ENCODE measurements at places on chromosomes 1 and 21.

- DNase-seq = no peak
Measured at GRCh38 chr1:215507119-215507518, 60.0 kb upstream of the KCTD3 start.

DNA sequence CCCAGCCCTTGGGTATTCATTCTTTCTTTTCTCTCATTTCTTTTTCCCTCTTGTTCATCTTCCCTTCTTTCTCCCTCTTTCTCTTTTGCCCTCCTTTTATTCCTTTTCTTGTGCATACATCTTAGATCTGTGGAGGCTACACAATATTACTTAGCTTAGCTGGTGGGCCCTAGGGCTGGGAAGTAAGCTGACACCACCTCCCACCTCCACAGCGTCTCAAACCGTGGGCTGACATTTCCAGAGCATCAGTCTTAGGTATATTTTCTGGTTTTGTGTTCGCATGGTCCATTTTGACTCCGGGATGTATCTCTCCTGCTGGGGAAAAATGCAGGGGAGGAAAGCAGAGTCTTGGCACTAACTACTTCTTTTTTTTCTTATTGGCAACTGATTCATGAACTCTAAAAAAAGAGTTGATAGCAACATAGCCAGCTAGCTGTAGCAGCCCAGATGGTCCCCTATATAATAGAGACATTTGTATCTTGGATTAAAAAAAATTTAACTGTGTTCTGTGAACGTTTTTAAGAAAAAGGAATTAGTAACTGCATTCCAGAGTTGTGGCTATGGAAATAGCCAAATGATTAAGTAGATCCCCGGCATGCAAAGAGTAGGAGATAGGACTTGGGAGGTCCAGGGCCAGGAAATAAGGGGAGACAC is 15.5 kb downstream of the CNIH3 start:
- no peak for DNase-seq

DNA sequence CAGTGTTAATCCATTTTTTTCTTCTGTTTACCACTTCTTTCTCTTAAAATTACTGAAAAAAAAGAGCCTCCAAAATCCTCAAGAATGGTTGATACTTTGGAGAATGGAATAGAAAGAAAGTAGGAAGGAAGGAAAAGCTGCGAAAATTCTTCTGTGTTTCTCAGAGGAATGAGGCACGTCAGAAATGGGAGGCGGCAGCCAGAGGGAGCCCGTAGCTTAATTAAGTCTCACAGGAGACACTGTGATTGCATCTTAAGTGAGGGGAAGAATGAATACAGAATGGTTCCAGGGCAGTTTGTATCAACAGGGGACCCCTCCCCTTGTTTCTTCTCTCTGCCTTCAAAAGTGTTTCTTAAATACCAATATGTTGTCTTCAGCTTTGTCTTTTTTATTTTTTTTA is 1099.5 kb downstream of the PLA2G4A start:
- no peak for DNase-seq

- no peak for DNase-seq
Measured at GRCh38 chr1:53651356-53651755, 87.6 kb downstream of the GLIS1 start.

- no peak for DNase-seq
Measured at GRCh38 chr1:219639876-219640577, 27.1 kb upstream of the ZC3H11B start.

GRCh38 chr1:116764466-116764898 is 10.3 kb downstream of the CD2 start:
- DNase-seq = no peak

- DNase-seq = no peak
Measured at GRCh38 chr1:204927673-204928641, 57.3 kb downstream of the NFASC start.

- DNase-seq = no peak
Measured at GRCh38 chr1:8818325-8818775, 910 bp upstream of the RERE start.

DNA sequence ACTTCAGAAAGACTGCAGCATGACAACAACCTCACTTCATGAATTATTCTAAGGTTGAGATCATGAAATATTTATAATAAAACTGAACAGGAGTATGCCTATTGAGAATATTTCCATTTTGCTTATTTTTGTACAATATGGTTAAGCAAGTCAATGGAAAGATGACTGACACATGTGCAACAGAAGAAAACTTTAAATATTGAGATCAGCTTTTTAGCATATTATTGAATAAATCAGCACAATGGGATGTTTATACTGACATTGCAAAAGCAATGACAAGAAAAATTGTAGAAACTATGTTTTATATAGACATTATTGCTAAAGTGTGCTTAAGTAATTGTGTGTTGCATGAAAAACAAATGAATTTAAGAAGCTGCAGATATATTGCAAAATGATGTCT is 4.6 kb downstream of the LCE7A start:
- no peak for DNase-seq

DNA sequence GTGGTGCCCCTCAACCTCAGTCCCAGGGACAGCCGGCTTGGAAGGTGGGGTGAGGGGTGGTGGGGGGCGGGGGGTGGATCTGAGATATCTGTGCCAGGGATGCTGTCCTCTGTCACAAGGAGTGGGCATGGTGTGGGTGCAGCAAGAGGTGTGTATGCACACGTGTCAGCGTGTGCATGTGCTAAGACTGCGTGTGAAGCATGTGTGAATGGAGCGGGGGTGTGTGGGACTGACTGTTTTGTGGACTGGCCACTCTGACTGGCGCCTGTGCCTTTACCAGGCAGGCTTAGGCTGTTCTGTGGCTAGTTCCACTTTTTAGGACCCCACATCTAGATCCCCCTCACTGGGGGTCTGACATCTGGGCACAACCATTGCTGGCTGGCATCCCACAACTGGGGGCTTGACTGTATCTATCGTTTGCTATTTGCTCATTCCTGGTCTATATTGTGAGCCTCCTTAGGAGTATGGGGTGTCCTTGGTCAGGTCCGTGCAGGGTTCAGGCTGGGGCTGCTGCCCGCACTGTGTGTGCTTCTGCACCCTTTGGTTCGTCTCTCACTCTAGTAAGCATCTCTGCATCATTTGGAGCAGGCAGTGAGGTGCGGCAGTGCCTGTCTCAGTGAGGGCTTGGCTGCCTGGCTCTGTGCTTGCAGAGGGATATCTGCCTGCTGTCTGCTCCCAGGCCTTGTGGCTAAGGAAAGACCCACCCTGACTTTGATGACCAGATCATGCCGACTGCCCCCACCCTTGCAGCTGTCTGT is 1.9 kb downstream of the AMPD2 start:
- no peak for DNase-seq

DNA sequence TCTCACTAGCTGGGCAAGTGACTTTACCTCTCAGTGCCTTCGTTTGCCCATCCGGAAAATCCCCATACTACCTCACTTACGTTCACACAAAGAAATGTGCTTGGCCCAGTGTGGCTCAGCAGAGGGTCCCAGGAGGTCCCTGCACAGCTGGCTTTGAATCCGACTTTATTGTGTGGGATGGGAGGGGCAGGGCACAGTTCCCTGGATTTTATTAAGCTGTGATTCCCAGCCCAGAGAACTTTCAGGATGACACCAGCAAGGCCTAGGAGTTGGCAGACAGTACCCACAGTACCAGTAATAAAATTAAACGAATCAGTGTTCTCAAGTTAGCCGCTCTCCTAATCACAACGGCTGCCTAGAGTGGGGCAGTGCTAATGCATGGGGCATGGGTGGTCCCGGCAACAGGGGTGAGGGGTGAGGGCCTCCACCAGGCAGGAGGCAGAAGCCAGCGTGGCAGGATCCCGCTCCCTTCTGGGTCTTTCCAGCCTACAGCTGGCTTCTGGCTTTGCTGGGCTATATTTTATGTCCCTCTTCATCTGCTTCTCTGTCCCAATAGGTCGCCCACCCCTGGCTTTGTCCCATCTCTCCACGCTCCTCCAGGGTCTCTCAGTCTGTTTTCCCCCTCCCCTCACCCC is 74.9 kb downstream of the VWA5B1 start:
- no peak for DNase-seq

DNA sequence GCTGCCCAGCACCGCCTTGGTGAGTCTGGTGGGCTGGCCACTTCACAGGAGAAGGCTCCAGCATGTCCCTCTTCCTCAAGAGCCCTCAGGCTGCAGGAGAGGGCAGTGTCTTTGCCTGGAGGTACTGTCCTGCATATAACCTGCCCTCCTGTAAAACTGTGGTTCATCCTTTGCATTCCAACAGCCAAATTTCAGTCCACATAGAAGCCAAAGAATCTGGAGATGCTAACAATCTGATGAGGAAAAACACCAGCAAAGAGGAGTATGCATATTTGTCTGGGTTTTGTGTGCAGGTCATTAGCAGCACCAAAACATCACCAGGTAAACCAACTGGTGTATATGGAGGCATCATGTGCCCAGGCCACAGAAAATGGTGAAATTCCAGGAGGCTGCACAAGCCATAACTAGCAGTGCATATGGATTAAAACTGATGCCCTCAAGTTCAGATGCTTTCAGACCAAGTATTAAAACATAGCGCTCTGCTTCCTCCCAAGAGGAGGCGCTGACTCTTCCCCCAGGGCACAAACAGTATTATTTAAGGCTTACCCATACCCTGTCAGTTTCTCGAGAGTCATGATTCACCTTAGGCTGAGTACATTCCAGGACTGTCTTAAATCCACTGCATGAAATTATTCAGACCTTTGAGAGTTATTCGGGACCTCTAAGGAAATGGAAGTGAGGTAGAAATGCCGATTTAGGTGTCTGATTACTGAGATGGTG is 150.5 kb upstream of the COA6 start:
- DNase-seq = no peak

- no peak for DNase-seq
Measured at GRCh38 chr1:216459651-216460207, 36.5 kb upstream of the USH2A start.

DNA sequence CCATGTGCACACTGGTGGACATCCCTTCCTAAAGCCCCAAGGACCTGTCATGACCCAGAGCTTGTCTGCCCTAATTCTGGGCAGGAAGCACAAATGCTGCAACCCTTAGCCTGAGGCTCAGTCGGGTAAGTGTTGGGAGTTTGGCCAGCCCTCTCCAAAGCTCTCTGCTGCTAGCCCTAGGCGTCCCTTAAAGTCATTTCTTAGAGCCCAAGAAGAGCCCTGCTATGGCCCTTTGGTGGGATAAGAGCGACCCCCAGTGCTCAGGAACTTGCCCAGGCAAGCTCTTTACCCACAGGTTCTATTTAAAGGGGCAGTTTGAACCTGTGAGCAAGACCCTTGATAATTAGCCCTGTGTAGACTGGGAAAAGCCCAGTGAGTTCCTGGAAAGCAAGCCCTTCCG is 356.8 kb downstream of the RRAGC start:
- DNase-seq = no peak

DNA sequence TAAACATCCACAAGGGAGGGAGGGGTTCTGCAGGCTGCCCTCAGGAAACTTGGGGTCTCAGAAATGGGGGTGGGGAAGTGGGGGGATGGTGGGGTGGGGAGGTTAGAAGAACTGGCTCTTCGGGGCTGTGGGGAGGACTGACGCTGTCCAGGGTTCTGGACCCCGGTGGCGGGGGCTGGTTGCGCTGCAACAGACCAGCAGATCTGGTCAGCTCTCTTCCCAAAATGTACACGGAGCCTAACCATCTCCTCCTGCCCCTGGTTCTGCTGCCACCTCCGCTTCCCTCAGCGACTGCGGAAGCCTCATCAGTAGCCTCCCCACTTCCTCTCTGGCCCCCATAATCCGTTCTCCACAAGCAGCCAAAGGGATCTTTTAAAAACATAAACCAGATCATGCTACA is 29.3 kb upstream of the C1QA start:
- DNase-seq = no peak

DNA sequence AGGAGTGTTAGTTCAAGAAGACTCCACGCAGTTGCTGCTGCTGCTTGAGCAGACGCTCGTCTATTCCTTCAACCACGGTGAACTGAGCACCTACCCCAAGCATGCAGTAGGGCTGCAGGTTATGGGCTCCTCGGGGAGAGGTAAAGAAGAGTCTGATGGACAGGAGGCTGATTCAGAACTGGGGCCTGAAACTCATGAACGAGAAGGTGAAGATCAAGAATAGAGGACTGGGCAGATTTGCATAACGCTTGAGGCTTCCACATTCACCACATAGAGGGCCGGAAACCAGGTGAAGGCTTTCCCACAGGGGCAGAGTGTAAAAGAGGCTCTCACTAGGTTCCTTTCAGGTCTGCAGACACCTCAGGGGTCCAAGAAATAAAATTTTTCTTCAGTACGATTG is 9.1 kb downstream of the ABCA4 start:
- DNase-seq = no peak

- no peak for DNase-seq
Measured at GRCh38 chr1:25556791-25557476, 13.5 kb downstream of the LDLRAP1 start.

GRCh38 chr1:155729031-155729898 is 40.4 kb downstream of the DAP3 start:
- no peak for DNase-seq

DNA sequence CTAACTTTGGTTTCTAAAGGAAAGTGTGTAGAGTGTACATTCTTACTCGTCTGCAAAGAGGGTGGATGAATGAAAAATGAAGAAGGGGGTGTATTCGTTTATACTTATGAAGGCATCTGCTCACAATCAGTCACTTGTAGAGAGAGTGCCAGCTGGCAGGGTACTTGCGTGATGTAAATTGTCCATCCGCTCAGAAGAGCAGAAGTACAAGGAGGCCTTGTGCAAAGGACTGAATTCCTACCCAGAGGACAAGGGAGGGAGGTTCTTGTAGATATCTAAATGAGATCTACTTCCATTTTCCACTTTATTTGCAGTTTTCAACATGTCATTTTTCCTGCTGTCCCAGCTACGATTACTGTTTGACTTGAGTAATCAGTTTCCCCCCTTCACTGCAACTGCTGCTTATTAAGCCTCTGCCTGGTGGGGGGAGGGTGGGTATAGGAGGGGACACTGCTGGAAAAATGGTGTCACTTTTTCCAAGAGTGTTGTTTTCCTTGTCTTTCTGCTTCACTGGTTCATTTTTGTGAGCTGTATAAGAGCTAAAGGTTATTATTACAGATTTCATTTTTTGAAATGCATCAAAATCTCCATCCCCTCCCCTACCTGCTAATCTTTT is 67.3 kb downstream of the LAMC1 start:
- no peak for DNase-seq

GRCh38 chr1:27455139-27455811 is 34.7 kb downstream of the WASF2 start:
- DNase-seq = no peak

- DNase-seq = no peak
Measured at GRCh38 chr1:2413495-2414296, 1.3 kb upstream of the PEX10 start.

- no peak for DNase-seq
Measured at GRCh38 chr1:212977781-212978645, 27.7 kb downstream of the VASH2 start.

DNA sequence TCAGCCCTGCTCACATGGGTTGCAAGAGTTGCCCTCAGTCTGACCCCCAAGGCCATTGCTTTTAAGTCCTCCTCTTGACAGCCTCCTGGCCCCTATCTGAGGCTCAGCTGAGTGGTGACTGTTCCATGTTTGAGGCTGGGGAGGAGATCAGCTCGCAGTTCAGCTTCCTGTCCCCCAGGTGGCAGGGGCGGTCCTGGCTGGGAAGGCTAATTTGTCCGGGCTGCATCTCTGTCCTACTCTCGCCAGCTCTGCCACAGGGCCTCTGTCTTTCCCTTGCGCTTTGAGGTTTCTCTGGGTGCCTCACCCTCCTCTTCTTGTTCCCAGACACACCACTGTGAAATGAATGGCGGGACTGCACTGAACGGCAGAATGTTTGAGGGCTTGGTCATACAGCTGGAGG is 157.3 kb downstream of the KCNJ6 start:
- no peak for DNase-seq

GRCh38 chr1:196877964-196878363 is 9.9 kb upstream of the CFHR4 start:
- no peak for DNase-seq

Data from GM12864 (cell line).